ENCODE measurements at places on chromosomes 2 and 18.

DNA sequence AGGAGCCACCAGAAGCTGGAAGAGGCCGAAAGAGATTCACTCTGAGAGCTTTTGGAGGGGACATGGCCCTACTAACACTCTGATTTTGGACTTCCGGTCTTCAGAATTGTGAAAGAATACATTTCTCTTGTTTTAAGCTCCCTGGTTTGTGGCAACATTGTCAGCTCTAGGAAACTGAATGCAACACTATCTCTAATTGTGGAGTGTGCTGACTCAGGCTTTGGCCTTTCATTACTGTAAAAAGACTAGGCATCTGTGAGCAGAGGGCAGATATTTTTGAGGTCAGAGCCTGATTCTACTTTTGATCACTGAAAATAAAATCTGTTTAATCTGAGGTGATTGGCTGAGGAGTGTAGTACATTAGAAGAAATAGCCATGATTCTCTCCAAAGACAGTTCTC is 185.4 kb upstream of the FAM98A start:
- no peak for DNase-seq

- no peak for DNase-seq
These were observed 155.5 kb downstream of the IKZF2 start for GRCh38 chr2:212995920-212996319.

GRCh38 chr2:126835261-126835660 is 63.4 kb upstream of the TEX51 start:
- no peak for DNase-seq

- DNase-seq, result no peak
These were observed 85.7 kb downstream of the SLC4A3 start for GRCh38 chr2:219713110-219713509.

GRCh38 chr2:9107168-9108025 is 99.2 kb upstream of the ASAP2 start:
- DNase-seq, result no peak

GRCh38 chr2:39128919-39129391 is 8.1 kb upstream of the SOS1 start:
- peak; percentile 70 for DNase-seq

GRCh38 chr2:52821631-52822030 is 946.0 kb upstream of the CHAC2 start:
- DNase-seq, result no peak

DNA sequence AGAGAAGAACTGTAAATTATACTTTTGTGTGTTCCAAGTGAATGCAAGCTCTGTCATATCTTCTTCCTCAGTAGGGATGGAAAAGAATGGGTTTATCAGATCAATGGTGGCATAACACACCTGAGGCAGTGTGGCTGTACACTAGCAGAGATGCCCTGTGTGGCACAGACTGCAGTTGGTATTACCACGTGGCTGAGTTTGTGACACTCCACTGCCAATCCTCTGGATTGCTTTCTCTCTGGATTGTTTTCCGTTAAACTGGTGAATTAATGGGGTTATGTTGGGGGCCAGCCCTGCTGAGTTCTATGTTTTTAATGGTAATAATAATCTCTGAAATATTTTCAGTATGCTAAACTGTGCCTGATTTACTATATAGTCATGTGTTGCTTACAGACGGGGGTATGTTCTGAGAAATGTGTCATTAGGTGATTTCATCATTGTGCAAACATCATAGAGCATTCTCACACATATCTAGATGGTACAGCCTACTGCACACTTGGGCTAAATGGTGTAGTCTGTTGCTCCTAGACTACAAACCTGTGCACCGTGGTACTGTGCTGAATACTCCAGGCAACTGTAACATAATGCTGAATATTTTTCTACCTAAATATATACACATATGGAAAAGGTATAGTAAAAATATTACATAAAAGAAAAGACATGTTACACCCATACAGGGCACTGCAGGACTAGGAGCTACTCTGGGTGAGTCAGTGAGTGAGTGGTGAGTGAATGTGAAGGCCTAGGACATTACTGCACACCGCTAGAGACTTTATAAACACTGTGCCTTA is 84.7 kb upstream of the ST6GAL2 start:
- DNase-seq, result no peak

GRCh38 chr2:138712212-138712979 is 67.8 kb downstream of the NXPH2 start:
- no peak for DNase-seq

DNA sequence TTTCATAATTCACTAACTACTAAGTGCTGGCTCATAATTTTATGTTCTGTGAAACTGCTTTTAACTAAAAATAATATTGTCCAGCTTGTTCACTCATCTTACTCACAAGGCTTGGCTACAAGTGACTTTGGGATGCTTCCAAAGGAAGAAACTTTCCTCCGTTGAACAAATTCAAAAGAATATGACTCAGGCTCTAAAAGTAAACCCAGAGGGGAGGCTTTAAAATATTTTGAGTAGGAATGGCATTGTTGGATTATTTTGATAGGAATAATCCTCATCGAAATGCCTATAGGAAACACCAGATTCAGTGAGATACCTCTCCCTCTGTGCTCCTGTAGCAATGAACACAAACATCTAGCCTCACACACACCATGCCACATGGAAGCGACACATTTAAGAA is 25.2 kb upstream of the TLK1 start:
- DNase-seq, result no peak

DNA sequence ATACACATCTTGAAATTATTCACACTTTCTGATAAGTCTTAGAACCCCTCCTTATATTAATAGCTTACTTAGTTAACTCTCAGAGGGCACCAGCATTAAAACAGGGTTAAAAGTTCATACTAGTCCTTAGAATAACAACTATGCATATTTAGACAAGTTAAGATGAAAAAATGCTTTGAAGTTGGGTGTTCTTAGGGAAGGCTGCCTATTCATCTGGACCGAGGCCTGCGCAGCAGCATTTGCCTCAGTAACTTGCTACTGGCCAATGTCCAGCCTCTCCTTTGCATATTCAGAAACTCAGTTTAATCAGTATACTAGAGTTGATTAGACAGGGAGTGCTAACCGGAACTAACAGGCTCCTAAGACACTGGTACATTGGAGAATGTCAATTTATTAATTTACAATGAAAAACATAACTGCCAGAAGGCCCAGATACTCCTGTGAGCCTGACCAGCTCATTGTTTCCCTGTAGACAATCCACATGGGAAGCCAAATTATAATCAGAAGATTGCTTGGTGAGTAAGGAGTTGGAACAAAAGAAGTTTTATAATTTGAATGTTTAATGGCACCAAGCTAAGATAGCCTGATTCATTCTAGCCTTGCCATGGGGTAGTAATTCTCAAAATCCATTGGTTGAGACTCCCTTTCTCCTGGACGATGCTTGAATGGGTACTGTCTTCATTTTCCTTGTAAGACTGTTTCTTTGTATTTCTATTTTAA is 48.9 kb downstream of the DYNC1I2 start:
- DNase-seq, result no peak

GRCh38 chr2:10883801-10884478 is 27.8 kb upstream of the KCNF1 start:
- DNase-seq, result no peak

DNA sequence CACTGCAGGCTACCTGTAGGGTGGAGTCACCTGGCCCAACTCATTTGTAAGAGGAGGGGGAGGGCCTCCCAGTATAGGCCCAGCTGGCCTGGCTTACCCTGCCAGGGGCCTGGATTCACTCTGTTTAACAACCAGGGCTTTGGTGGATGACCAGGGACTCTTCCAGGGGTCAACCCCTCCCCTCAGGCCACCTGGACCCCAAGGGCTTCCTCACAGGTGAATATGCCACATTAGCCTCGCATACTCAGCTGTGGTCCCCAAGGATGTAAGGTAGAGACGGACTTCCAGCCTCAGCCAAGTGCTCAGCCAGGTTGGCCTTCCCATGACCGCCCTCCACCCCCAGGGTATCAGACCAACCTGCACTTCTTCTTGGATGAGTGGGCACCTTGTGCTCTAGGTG is 8.8 kb upstream of the SH3RF3 start:
- no peak for DNase-seq

DNA sequence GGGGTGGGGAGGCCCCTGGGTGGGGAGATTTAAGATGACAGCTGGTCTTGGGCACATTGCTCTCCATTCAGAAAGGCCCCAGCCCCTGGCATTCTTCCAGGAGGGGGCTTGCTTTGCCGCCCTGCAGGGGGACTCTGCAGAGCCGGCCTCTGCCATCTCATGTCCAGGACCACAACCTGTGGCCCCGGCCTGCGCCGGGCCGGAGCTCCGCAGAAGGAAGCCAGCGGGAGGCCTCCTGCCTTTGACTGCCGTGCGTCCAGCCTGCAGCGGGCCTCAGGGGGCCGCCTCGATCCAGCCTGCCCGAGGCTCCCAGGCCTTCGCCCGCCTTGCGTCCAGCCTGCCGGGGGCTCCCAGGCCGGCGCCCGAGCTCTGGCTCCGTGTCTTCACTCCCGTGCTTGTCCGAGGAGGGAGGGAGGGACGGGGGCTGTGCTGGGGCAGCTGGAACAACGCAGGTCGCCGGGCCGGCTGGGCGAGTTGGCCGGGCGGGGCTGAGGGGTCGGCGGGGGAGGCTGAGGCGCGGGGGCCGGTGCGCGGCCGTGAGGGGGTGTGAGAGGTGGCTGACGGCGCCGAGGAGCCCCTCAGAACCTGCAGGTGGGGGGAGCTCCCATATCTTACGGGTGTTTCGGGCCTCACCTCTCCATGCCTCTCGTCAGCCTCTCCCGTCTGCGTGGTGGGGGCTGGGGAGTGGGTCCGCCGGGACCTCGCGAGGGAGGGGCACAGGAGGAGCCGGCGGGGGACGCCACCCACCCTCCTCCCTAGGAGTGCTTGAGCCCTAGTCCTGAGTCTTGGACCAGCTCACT is 20.4 kb downstream of the GPC1 start:
- no peak for DNase-seq

DNA sequence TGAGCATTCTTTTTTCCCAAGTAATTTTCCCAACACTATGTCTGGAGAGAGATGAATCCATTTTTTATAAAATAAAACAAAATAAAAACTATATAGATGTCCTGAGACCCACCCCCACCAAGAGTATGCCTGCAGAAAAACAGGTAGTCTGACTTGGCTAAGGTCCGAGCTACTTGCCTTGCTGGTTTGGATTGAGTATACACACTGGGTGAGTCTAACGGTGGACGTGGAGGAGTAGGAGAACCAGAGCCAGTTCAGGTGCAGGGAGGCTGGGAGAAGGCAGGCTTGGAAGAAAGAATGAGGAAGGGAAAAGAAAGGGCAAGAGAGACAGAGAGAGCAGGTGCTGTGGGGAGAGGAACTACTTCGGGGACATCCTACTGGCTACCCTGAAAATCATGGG is 21.3 kb upstream of the AFTPH start:
- DNase-seq, result no peak

DNA sequence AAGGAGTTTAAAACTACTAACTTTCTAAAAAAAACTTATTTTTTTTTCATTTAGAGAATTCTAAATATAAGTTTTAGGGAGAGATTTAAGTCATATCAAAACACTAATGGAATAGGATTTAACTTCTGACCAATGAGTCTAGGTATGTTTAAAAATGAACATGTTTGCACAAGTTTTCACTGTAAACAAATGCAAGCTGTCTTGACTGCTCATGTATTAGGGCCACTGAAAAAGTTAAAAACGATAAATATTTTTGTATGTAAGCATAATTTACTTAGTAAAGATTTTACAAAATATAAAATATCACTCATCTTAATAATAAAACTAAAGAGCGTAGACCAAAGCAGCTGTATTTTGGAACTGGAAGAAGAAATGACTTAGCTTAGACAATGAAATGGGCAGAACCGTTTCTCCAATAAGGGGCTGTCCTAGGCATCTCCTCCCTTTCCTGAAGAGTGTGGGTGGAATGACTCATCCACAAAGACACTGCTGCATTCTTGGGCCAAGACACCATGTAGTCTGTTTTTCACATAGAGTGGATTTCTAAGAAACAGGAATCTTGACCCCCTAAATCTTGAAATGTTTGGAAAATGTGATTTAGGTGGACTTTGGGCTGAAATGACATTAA is 118.8 kb downstream of the MEP1B start:
- no peak for DNase-seq

DNA sequence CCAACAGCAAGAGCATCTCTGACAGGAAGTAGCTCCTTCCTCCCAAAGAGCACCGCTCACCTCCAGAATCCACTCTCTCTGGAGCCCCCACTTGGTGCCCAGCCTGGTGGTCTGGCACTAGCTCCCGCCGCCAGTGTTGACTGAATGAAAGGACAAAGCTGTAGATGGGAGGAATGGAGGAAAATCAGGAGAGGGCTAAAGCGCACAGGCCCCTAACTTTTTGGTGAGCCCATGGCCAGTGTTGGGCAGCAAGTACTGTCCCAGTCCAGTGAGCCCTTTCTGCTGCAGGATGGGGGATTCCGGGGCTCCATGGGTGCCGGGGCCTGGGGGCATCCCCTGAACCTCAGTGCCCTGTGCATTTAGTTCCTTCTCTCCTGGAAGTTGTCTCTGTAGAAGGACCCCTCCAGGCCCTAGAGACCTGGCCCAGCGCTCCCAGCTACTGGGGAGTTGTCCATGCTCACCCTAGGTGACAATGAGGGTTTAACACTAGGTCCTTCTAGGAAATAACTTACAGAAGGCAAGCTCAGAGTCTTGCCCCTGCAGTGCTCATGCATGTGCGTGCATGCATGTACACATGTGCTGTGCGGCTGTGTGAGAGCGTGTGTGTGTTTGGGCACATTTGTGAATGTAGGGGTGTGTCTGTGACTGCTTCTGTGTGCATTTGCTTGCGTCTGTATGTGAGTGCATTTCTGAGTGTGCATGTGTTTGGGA is 33.6 kb downstream of the GLI2 start:
- no peak for DNase-seq

- DNase-seq, result no peak
These were observed 106.3 kb upstream of the GATA6 start for GRCh38 chr18:22063102-22063501.

Measured in stimulated activated CD8-positive, alpha-beta memory T cell treated with anti-CD3 and anti-CD28 coated beads, Interleukin-7, amount 100 ng/mL, for 4 hours (primary cell).